ENCODE measurements at places on chromosomes 3 and 15.

DNA sequence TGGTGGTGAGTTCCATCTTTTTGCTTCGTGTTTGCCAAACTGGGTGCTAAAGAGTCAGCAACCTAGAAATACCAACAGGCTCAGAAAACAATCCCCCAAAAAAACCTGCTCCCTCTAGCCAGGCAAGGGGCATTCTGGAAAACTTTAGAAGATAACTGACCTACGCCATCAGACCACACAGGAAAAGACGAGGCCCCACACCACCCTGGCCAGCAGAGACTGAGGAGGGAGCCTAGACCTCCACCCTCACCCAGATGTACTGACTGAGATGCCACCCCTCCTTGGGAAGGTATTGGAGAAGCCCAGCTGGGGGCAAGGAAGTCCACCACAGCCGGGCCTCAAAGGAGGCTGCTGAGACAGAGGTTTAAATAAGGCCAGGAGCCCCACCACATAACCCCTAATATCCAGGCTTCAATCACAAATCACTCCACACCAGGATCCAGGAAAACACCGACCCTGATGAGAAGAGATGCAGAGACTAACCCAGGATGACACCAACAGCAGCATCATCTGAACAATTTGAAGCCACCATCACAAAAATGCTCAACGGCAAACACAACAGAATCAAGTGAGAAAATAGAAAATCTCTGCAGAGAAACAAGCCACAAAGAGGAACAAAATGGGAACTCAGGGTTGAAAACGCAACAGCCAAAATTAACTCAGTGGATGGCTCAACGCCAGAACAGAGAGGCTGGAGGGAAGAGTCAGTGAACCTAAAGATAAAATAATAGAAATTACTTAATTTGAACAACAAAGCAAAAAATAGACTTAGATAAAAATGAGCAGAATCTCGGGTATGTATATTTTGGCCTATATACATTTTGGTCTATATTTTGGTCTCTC lies 61.0 kb downstream of the TPRA1 start:
- H3K4me3 ChIP-seq, result no peak overlapping the region
- no peak for DNase-seq
- no peak overlapping the region for H3K27ac ChIP-seq
- H3K4me1 ChIP-seq, result no peaks in the 10 kb centered on the region

DNA sequence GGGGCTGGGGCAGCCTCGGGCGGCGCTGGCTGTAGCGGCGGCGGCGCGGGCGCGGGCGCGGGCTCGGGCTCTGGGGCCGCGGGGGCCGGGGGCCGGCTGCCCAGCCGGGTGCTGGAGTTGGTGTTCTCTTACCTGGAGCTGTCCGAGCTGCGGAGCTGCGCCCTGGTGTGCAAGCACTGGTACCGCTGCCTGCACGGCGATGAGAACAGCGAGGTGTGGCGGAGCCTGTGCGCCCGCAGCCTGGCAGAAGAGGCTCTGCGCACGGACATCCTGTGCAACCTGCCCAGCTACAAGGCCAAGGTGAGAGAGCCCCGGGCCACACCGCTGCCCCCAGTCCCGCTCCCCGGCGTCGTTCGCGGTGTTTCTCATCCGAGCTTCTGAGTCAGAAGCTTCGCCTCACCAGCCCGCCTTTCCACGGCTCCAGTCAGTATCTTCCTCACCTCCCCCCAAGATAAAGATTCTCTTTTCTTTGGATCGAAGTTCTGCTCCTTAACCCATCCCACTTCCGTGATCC lies 600 bp downstream of the FBXO45 start:
- peak; percentile 31 for DNase-seq
- peak overlapping the region; percentile 84 for H3K27ac ChIP-seq
- H3K4me3 ChIP-seq, result peak overlapping the region; percentile 91

DNA sequence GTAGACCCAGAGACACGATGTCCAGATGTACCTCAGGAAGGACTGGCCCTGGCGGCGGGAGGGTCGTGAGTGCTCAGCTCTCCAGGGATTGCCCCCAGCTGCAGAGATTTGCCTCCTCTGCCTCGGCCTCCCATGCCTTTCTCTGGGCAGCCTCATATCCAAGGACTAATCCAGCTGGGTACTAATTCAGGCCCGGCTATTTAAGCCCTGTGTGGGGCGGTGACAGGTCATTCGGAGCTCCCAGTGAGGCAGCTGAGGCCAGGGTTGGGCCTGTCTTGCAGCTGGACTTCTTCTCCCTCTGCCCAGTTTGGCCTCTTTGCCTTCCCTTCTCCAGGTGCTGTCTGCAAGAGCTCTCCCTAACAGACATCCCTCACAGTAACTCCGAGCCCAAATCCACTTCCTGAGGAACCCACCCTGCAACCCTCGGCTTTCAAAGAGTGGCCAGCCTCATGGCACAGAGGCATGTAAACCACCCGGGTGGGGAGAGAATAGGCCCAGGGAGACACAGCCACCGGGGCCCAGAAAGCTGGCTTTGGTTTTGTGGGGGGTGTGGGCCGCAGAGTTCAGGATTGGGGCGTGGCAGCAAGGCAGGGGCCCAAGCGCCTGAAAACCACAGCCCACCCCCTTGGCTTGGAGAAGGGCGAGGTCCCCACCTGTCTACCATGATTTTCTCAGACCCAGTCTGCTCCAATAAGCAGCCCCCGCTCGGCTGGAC lies 85.8 kb downstream of the PPCDC start:
- H3K36me3 ChIP-seq, result no peaks in the 10 kb centered on the region
- peaks cover 18% of the 10 kb centered on the region for H3K4me1 ChIP-seq
- H3K27me3 ChIP-seq, result no peaks in the 10 kb centered on the region
- no peak for DNase-seq

- no peak overlapping the region for H3K27ac ChIP-seq
- no peaks in the 10 kb centered on the region for H3K4me1 ChIP-seq
- no peak for DNase-seq
- no peak overlapping the region for H3K4me3 ChIP-seq
Measured at GRCh38 chr3:121481106-121481880, 64.5 kb downstream of the POLQ start.

- no peaks in the 10 kb centered on the region for H3K27me3 ChIP-seq
- no peaks in the 10 kb centered on the region for H3K36me3 ChIP-seq
- no peak for DNase-seq
- H3K4me3 ChIP-seq, result peak overlapping the region; percentile 37
Measured at GRCh38 chr3:141360888-141361598, 7.3 kb upstream of the ZBTB38 start.

DNA sequence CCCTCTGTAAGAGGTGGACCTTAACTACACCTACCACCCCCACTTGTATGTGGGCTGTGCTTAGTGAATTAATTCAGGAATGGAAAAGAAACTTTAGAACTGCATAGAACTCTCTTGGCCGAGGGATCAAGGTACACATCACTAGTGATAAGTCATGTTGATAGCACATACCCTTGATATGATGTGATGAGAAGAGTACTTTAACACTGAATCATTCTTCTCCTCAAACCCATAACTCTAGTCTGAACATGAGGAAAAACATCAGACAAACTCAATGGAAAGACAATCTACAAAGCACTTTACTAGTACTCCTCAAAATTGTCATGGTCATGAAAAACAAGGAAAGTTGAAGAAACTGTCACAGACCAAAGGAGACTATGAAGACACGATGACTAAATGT lies 87.6 kb downstream of the P2RY1 start:
- no peaks in the 10 kb centered on the region for H3K4me1 ChIP-seq
- no peaks in the 10 kb centered on the region for H3K36me3 ChIP-seq
- DNase-seq, result no peak
- no peak overlapping the region for H3K27ac ChIP-seq
- H3K27me3 ChIP-seq, result no peaks in the 10 kb centered on the region

DNA sequence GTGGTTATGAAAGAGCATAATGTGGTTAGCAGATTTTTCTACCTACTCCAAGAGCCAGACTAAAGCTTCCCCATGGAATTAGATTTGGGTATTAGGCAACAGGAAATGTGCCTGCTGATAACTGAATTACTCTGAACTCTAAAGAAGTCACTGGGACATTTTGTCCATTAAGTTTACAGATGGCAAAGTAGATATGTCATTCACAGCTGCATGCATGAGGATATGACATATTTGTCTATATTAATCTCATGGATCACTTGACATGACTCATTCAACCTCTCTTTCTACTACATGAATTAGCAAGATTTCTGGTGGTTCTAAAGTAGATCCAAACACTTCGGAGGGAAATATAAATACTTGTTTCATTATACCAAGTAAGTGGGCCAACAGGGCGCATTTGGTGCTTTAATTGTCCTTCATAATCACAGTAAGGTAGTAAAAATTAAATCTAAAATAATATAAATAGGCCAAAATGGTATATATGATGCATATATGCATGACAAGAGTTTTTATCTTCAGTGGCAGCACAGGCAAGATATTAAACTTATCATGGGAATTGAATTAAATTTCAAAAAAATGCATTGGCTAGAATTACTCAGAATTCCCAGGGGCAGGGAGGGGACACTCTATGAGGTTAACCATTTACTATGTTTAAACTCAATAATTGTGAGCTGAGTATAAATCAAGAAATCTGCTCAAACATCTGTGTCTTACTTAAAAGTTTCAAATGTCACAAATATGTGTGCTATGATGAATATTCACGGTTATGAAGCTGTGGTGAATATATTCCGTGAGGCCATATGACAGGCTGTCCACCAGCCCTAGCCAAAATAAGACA lies 365.3 kb upstream of the KCNMB2 start:
- H3K4me3 ChIP-seq, result no peak overlapping the region
- H3K27me3 ChIP-seq, result no peaks in the 10 kb centered on the region
- H3K36me3 ChIP-seq, result no peaks in the 10 kb centered on the region
- peaks cover 17% of the 10 kb centered on the region for H3K4me1 ChIP-seq
- no peak for DNase-seq

DNA sequence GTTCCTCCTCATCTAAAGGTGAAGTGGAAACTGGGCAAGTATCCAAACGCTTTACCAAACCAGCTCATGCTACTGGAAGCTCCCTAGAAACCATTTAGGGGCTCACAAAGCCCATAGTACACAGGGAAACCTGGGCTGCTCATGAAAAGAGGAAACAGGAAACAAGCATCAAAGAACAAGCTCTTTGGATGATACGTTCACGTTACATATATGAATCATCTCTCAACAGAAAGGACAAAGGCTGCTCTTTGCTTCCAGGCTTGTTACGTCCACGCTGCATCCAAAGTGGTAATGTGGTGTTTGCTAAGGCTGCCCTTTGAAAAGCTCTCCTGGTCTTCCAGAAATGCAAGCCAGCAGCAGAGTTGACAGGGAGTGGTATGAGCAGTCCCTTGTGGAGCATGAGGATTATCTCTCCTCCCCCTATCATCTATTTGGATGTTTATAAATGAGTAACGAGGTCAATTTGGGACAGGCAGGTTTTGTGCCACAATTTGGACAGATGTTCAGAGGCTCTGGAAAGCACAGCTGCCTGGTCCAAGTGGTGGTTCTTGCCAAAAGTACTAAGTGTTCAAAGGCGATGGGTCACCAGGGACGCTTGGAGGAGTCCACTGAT lies 98.0 kb upstream of the RORA start:
- H3K4me3 ChIP-seq, result no peak overlapping the region
- no peak for DNase-seq
- no peaks in the 10 kb centered on the region for H3K27me3 ChIP-seq
- H3K27ac ChIP-seq, result no peak overlapping the region

- no peaks in the 10 kb centered on the region for H3K27me3 ChIP-seq
- no peak overlapping the region for H3K4me3 ChIP-seq
- DNase-seq, result no peak
- H3K27ac ChIP-seq, result no peak overlapping the region
- H3K4me1 ChIP-seq, result peaks cover 4% of the 10 kb centered on the region
- H3K36me3 ChIP-seq, result peaks cover 100% of the 10 kb centered on the region
Measured at GRCh38 chr3:23966328-23966727, 21.2 kb downstream of the NR1D2 start.

DNA sequence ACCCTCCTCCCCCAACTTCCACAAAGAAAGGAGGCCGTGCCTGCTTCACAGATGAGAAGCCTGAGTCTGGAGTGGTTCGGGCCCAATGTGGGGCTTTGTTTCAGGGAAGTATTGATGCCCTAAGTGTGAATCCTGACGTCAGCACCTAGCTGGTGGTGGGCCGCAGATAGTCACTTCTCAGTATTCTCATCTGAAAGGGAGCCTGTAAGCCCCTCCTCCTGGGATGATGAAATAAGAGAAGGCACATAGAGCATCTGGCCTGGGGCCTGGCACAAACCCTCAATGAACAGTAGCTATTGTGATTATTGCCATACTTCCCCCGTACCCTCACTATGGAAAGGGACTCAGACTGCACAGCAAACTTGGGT lies 24.8 kb downstream of the LINGO1 start:
- no peaks in the 10 kb centered on the region for H3K36me3 ChIP-seq
- peak overlapping the region; percentile 60 for H3K27ac ChIP-seq
- peaks cover 5% of the 10 kb centered on the region for H3K4me1 ChIP-seq
- no peak for DNase-seq

- no peak for DNase-seq
- H3K27ac ChIP-seq, result no peak overlapping the region
- no peak overlapping the region for H3K4me3 ChIP-seq
- no peaks in the 10 kb centered on the region for H3K36me3 ChIP-seq
- peaks cover 23% of the 10 kb centered on the region for H3K27me3 ChIP-seq
Measured at GRCh38 chr3:135853981-135854380, 111.5 kb upstream of the PPP2R3A start.

GRCh38 chr3:45417930-45418847 lies 29.8 kb downstream of the LARS2 start:
- H3K27me3 ChIP-seq, result no peaks in the 10 kb centered on the region
- no peaks in the 10 kb centered on the region for H3K36me3 ChIP-seq
- no peak overlapping the region for H3K4me3 ChIP-seq
- no peak overlapping the region for H3K27ac ChIP-seq
- DNase-seq, result no peak
- no peaks in the 10 kb centered on the region for H3K4me1 ChIP-seq

DNA sequence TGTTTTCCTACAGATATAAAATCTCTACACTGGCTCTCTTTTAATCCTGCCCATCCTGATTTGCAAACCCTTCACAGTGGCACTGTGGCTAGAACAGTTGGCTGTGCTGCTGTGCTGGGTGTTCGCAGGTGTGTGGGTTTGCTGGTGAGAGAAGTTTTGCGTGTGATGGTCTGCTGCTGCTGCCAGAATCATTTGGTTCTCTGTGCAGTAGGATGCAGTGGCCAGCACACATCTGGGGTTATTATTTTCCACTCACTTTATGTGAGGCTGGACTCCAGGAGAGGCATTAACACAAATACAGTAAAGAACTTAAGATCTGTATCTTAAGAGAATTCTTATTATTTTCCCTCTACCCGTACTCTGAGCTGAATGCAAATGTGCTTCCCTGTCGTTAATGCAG lies 16.0 kb upstream of the PSMD6 start:
- no peaks in the 10 kb centered on the region for H3K36me3 ChIP-seq
- no peaks in the 10 kb centered on the region for H3K4me1 ChIP-seq
- no peak for DNase-seq
- H3K4me3 ChIP-seq, result no peak overlapping the region
- H3K27ac ChIP-seq, result no peak overlapping the region
- H3K27me3 ChIP-seq, result peaks cover 15% of the 10 kb centered on the region

- no peak overlapping the region for H3K27ac ChIP-seq
- H3K27me3 ChIP-seq, result no peaks in the 10 kb centered on the region
- H3K4me1 ChIP-seq, result no peaks in the 10 kb centered on the region
- DNase-seq, result no peak
- no peaks in the 10 kb centered on the region for H3K36me3 ChIP-seq
- H3K4me3 ChIP-seq, result no peak overlapping the region
Measured at GRCh38 chr3:5272387-5272786, 84.9 kb downstream of the EDEM1 start.

DNA sequence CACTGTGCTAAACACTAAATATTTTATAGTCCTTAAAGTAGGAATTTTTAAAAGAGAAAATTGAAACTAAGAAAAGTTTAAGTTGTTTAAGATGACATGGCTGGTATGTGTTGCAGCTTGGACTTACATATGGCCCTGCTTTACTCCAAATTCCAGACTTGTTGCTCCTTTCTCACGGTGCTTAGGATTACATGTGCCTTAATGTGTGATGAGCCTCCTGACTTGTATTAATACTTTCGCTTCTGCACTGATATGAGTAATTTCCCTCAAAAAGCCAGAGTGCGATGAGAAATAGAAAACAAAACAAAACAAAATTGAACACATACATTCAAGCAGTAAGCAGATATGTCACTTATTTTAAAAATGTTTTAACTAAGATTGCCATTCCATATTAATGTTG lies 250.2 kb downstream of the VGLL3 start:
- H3K27ac ChIP-seq, result no peak overlapping the region
- H3K36me3 ChIP-seq, result no peaks in the 10 kb centered on the region

Measured in heart right ventricle (tissue), 16 donors.